NCI-H2107 (cell line): ENCODE measurements at places on chromosomes 3 and 15.

GRCh38 chr15:53555226-53555625 lies 204.2 kb downstream of the WDR72 start:
- no peak for DNase-seq

- no peak for DNase-seq
These were observed 171.6 kb upstream of the PDZRN3 start for GRCh38 chr3:73796382-73796781.

DNA sequence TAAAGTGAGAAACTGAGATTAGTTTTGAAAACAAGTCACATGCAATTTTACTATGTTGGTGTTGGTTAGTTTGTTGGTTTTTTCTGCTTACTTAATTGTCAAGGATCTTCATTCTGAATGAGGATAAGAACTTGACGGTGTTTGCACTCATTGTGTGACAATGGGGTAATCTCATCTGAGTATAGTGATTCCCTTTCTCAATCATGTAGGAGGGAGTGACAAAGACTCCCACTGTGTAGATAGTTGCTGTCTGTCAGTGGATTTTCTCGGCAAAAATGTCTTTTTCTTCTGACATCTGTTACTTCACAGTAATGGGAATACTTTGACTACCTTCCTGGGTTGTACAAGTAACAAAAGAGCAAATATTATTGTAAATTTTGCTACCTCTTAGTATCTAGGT lies 23.5 kb downstream of the KCNH8 start:
- no peak for DNase-seq

- DNase-seq = no peak
These were observed 159.5 kb downstream of the RPLP1 start for GRCh38 chr15:69612112-69612511.

DNA sequence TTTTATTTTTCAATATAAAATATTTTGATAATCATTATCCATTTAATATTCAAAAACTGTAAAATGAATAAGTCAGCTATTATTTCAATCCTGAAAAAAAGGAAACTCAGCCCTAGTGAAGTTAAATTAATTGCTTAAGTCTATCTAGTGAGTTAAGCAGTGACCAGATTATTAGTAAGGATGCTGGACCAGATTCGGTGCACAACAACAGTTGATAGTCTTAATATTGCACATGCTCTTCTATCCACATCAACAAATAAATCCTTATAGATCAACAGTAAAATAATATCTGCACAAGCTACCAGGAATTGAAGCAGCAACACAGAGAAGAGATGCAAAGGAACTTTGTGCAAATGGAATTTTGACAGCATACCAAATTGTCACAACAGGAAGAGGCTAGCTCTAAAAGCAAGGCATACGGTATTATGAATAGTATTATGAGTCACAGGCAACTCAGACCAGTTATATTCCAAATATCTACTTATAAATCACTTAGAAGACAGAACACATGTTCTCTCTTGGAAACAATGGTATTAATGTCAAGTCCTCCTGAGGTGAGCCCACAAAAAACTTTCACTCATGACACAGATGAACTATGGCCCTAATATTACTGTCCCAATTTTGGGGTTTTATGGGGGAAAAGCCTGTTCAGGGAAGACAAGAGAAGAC lies 24.9 kb downstream of the VPS13C start:
- no peak for DNase-seq

- DNase-seq = no peak
These were observed 27.1 kb downstream of the GATM start for GRCh38 chr15:45351227-45351626.

- DNase-seq = no peak
These were observed 2.5 kb upstream of the GREM1 start for GRCh38 chr15:32715276-32715675.
